ENCODE measurements at places on chromosomes 3 and 15. TPM values are rescaled to one million over a fixed set of nuclear protein-coding genes. Genes with fewer than 3 reads are reported as not detected.

DNA sequence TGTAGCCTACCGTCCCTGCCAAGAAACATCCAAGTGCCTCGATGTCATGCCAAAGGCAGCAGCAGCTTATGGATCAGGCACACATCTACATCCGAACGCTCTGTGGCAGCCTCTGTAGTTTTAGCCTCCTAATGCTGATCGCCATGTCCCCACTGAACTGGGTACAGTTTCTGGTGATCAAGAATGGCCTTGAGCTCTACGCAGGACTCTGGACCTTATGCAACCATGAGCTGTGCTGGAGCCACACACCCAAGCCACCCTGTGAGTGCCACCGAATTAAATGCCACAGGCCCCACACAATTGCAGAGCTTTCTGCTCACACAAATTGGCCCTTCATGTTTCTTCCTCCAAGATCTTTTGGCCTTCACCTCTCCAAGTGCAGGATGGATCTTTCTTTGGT is 543 bp downstream of the TMEM202 start:
- DNase-seq: no peak

DNA sequence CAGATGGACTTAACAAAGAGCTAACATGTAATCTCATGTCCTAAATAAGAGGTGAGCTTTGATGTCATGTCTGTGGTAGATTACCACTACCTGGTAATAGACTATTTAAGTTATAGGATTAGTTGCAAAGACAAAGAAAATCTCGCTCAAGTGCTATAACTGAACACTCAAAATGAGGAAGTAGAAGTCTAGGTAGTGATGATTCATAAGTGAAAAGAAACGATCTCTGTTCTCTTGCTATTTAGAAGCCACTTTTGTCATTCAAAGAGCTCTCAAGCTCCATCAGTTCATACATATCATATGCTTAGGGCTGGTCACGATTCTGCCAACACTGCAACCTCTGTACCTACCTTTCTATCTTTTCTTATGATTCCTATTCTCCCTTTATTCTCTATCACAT is 110.9 kb downstream of the EDEM1 start:
- no peak for DNase-seq

DNA sequence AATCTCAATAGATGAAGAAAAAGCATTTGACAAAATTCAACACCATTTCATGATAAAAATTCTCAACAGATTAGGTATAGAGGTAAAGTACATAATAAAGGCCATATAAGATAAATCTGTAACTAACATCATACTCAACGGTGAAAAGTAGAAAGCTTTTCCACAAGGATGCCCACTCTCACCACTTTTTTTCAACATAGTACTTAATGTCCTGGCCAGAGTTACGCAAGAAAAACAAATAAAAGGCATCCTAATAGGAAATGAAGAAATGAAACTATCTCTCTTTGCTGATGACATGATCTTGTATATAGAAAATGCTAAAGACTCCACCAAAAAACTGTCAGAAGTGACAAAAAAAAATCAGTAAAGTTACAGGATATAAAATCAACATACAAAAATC is 33.0 kb downstream of the THBS1 start:
- DNase-seq: no peak

DNA sequence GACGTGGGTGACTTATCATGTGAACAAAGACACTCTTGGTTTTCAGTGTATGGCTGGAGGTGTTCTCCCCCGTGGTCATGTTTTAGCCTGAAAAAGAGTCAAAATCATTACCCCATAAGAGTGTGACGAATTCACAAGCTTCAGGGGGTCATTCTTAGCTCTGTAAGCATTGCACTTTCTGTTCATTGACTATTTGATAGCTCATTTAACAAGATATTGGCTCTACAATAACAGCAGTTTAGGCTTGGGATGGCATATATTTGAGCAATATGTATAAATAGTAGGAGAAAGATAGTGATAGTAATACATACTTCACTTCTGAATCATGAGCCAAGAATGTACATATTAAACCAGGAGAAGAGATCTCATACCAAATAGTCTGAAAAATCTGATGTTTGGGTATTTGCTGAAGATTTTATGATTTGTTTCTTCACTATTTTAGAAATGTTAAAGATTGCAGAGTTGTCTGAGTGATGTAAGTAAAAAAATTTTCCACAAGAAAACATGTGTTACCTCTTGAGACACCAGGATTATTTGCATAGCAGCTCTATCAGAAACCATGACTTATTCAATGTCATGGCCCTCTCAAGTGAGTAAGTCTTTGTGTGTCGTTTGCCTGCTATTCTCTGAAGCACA is 996.0 kb downstream of the OTOL1 start:
- DNase-seq: no peak

DNA sequence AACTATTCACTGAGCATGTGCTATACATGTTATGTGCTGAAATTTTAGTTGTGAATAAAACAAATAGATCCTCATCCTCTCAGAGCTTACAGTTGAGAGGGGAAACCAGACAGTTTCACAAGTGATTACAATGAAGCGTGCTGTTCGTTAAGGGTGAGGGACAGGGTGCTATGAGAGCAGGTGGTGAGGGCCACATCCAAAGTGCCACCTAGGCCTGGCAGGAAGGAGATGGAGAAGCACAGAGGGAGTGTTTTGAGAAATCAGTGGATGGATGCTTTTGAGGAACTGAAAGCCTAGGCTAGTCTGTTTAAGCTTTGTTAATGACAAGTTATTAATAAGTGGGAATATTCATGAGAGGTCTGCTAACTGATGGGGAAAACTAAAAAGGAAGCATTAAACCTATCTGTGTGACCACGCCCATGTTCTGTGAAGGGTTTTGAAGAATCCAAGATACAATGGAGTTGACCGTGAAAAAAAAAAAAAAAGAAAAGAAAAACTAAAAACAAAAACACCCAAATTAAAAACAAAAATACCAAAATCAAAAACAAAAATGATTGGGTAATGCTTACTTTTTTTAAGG is 7.3 kb downstream of the MCTP2 start:
- no peak for DNase-seq

- no peak for DNase-seq
Measured at GRCh38 chr3:61192222-61192621, 59.0 kb downstream of the FHIT start.

DNA sequence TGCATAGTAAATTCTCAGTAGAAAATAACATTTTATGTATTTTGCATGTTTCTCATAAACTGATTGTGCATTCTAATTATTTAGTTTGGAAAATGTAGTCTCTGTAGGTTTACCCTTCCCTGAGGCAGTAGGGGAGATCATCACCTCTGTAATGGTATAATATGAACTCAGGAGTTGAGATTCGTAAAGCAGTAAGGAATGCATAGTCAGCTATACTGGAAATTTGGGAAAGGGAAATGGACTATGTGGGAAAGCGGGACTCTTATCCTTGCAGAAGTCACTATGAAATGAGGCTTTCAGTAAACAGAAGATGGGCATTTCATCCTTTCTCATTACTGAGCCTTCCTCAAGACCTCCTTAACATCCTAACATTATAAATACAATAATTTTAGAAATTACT is 261.9 kb upstream of the CTDSPL start:
- DNase-seq: no peak

DNA sequence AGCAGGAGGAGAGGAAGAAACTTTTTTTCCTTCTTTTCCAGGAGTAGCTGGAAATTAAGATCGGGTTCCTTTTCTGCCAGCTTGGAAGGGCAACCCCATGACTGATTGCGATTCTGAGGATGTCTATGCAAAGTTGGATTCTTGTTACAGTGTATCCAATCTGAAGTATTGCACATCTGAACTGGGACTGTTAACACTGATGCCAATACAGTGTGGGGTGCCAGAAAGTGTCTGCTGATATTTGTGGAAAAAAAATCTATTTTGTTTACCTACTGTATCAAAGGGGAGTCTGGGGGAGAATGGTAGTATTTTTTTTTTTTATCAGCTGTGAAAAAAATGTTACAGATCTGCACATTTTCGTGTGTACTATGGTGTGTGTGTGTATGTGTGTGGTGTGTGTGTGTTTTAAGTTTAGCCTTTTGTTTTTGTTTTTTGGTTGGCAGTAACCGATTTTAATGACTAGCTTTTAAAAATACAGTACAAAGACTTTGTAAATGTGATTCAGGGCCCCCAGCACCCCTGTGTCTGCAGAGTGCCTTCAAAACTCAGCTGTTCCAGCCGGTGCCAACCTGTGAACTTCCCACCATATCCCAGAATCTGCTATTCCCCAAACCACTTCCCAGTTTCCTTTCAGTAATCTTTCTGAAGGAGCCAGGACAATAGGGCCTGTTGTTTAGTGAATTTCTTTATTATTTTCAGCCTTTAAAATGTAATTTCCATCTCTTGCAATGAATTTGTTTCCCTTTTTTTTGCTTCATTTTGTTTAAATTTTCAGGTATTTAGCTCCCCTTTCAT is 1.9 kb downstream of the RAP2B start:
- DNase-seq: no peak

POLQ gene
- 18.6 TPM for total RNA-seq

SAMD7 gene
- total RNA-seq: not detected

PLSCR4 gene
- total RNA-seq: 9.3 TPM

DNA sequence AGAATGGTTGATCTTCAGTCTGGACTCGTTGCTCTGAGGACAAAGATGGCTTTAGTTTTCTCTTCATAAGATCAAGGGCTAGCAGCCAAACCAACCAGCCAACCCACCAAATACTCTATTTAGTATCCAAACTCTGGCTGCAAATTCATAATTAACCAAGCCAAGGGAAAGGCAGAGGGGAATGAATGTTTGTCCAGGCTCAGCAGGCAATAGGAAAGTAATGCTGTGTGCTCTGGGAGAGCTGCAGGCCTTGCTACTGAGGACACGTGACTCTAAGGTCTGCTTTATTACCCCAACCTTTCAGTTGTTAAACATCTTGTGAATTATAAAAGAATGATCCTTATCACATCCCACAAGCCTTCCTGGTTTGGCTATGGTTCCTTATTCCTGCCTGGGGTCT is 52.3 kb upstream of the GALNT15 start:
- no peak for DNase-seq

TP63 gene
- 0.32 TPM for total RNA-seq

FANCD2OS gene
- not detected for total RNA-seq

GRCh38 chr15:85174521-85174920 is 192.9 kb downstream of the PDE8A start:
- DNase-seq: no peak

GRCh38 chr15:31486906-31487695 is 160.5 kb downstream of the KLF13 start:
- no peak for DNase-seq

GRCh38 chr15:59052915-59053407 is 52.0 kb upstream of the CCNB2 start:
- DNase-seq: no peak

GRCh38 chr3:50270422-50271224 is 1.7 kb downstream of the SEMA3B start:
- DNase-seq: no peak

DNA sequence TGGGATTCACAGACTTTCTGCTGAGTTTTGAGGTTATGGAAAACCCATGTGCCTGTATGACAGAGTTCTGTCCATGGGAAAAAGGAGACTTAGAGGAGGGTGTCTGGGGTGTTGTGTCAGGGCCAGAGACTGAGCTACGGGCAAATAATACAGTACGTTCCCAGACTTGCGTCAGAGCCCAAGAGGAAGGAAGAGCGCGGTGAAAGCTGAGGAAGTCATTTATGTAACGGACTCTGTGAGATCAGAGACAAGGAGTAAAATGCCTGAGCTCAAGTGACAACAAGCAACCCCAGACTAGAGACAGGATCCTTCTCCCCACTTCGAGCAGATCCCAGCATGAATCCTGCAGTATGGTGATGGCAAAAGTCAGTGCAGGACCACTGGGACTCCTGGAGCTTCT is 368.6 kb upstream of the MCTP2 start:
- no peak for DNase-seq

ATP2B2 gene
- 0.07 TPM for total RNA-seq
